ENCODE measurements at places on chromosomes 7 and 10.

GRCh38 chr10:9268176-9268575 is 1213.7 kb downstream of the GATA3 start:
- DNase-seq = no peak

GRCh38 chr10:71705582-71705981 is 14.0 kb downstream of the C10orf105 start:
- DNase-seq = no peak

GRCh38 chr10:13038391-13038790 is 36.9 kb upstream of the CCDC3 start:
- DNase-seq = no peak

DNA sequence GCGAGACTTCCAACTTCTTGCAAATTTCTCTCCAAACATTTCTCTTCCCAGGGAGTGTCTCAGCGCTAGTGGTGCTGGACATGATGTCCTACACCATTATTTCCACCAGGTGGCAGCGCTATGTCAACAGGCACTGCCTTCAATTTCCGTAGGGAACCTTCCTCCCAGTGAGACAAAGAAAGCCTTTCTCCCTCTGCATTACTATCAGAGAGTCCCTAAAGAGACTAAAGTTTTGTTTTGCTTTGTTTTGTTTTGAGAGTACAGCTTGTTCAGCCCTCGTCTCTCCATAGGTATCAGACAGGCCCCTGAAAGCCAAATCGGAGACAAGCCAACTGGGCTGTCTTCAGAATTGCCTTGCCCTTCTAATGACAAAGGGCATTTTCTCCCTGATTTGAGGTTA is 44.2 kb upstream of the GGCT start:
- DNase-seq = no peak

GRCh38 chr10:61754587-61755550 is 92.1 kb downstream of the CABCOCO1 start:
- no peak for DNase-seq

DNA sequence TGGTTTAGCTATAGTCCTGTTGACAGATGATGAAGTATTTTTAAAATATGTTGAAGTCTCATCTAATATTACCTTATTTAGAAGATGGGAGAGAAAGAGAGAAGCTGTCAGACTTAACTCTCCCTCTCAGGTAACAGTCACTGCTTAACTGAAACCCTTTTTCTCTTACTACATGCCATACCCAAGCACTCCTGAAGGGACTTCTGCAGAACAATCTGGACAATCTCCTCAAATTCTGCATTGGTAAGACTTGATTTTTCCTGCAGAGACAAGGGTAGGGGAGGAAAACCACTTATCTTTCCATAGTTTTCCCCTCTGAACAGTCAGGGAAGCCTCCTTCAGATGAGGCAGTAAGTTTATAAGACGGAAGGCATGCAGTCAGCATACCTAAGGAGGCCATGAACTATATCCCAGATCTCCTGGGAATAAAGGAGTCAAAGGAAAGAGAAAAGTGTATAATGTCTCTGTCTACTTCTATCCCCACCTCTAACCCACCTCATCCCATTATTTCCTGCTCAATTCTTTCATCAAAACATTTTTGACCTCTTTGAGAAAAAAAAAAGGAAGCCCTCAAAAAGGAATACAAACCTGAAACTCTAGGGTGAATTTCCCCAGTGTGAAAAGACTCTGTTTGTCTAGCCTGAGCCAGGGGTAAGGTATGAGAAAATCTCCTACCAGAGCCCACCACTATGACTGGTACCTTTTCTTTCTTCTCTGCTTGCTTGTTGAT is 9.4 kb downstream of the ZCWPW1 start:
- DNase-seq = no peak

DNA sequence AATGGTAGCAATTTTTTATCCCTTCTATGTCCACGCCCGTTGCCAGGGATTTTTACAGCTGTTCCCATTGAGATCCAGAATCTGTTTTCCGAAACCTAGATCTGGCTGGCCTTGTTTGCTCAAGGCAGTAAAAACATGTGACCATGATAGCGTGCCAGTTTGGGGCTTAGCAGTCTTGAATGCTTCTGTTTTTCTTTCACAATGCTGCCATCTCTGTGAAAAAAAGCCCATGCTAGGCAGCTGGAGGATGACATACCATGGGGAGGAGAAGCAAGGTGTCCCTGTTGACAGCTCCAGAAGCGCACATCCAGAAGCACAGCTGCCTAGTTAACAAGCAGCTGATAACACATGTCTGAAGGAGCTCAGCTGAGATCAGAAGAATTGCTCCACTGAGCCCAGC is 2.2 kb upstream of the ZNF92 start:
- no peak for DNase-seq

- no peak for DNase-seq
Measured at GRCh38 chr10:86712317-86712707, 44.0 kb downstream of the LDB3 start.

DNA sequence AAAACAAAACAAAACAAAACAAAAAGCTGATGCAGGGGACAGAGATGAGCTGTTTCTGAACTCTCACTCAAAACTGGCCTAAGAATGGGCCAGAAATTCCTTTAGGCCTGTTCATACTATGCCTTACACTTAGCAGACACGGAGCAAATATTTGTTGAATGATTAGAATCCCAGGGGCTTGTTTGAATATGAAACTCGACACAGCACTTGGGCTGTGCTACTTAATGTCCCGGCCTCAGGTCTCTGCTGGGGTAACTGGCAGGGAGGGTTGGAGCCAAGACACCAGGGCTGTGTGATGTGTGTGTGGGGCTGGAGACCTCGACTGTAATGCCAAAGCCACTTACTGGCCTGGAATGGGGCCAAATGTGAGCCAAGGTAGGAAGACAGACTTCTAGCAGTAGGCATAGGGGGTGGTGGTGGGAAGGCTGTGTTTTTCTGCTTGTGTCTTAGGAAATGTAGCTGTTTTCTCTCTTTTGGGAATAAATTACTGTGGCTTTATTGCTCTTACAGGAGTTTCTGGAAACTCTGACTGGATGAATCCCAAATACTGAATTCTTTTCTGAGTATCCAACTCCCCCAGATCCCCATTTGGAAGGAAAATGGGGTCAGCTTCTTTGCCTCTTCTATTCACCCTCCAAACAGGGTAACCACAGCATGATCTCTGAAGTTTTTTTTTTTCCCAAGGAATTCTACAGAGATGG is 66.7 kb downstream of the EMX2 start:
- DNase-seq = no peak

DNA sequence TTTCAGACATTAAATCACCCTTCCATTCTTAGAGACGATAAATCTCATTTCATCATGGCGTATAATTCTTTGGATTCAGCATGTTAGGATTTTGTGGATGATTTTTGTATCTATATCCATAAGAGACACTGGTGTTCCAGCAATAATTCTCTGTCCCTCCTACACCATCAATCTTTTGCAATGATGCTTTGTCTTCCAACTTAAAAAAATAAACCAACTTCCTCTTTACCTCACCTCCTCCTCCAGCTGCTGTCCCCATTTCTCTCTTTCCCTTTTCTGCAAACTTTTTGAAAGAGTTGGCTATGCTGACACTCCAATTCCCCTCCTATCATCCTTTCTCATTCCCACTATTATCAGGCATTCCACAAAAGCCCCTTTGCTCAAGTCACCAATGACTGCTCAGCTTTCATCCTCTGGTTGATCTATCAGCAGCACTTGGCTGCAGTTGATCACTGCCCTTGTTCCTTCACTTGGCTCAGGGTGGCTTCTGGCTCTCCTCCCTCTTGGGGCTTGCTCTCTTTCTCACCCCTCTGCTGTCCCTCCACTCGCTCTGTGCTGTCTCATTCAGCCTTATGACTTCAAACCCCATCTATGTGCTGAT is 130.0 kb downstream of the ARHGAP22 start:
- DNase-seq = no peak

- DNase-seq = no peak
Measured at GRCh38 chr10:79375321-79376077, 28.2 kb downstream of the PPIF start.

- DNase-seq = no peak
Measured at GRCh38 chr10:96814264-96814663, 17.8 kb upstream of the LCOR start.

GRCh38 chr7:23469961-23470250 is 385 bp downstream of the IGF2BP3 start:
- no peak for DNase-seq

- peak; percentile 73 for DNase-seq
Measured at GRCh38 chr10:45374350-45375052, 485 bp downstream of the ALOX5 start.

DNA sequence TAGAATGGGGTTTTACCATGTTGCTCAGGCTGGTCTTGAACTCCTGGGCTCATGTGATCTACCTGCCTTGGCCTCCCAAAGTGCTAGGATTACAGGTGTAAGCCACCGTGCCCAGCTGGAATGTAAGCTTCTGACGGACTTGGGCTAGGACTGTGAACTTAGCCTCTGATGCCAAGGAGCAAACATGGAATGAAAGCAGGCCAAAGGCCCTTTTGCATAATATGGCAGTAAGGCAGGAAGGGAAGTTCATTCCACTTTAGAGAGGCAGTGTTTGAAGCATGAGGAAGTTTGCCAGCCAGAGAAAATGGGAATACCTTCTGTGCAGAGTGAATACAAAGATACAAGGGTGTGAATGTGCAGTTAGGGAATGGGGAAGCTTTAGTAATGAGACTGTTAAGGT is 20.3 kb downstream of the VCL start:
- DNase-seq = no peak

DNA sequence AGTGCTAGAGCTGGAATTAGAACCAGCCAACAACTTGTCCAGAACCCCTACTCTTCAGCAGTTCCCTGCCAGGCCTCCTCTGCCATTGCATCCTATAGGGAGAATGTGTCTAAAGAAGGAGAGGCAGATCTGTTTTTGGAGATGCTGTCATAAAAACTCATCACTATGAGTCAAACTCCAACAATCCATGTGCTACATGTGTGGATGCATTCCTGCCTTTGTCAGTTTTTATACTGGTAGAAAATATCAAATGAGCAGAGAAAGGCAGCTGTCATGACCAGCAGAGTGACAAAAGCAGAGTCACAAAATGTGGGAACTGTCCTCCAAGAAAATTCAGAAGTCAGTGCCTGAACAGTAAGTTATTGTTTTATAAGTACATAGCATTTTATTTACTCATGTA is 93.0 kb downstream of the ABLIM1 start:
- DNase-seq = no peak
